ENCODE measurements at places on chromosomes 1 and 21.

- no peak overlapping the region for H3K4me3 ChIP-seq
- H3K27me3 ChIP-seq = peaks cover 7% of the 10 kb centered on the region
- no peak for DNase-seq
- H3K27ac ChIP-seq = no peak overlapping the region
- H3K36me3 ChIP-seq = no peaks in the 10 kb centered on the region
These were observed 2.5 kb downstream of the FCRL2 start for GRCh38 chr1:157774412-157774811.

- peaks cover 31% of the 10 kb centered on the region for H3K36me3 ChIP-seq
- H3K4me3 ChIP-seq = no peak overlapping the region
- H3K27me3 ChIP-seq = no peaks in the 10 kb centered on the region
These were observed 47.6 kb downstream of the MDM4 start for GRCh38 chr1:204563780-204564179.

DNA sequence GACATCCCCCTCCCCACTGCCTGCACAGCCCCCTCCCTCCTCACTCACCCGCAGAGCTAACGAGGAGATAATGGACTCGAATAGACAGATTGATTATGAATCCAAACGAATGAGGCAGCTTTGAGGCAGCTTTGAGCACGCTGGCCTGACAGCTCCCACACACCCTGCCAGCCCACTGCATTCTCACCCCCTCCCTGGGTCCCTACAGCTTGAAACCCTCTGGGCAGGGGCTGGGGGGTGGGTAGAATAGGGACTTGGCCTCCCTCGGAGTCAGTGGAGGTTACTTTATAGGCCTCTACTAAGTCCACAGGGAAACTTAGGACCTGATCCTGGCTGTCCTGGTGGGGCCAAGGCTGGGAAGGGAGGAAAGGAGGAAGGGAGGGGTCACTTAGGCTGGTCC lies 1.9 kb downstream of the NTRK1 start:
- no peak for DNase-seq
- H3K27ac ChIP-seq = peak overlapping the region; percentile 54
- peak overlapping the region; percentile 81 for H3K4me3 ChIP-seq

GRCh38 chr1:55146781-55147180 lies 68.4 kb downstream of the USP24 start:
- H3K36me3 ChIP-seq = peaks cover 30% of the 10 kb centered on the region
- no peak overlapping the region for H3K27ac ChIP-seq
- peaks cover 13% of the 10 kb centered on the region for H3K4me1 ChIP-seq
- no peaks in the 10 kb centered on the region for H3K27me3 ChIP-seq
- no peak for DNase-seq

DNA sequence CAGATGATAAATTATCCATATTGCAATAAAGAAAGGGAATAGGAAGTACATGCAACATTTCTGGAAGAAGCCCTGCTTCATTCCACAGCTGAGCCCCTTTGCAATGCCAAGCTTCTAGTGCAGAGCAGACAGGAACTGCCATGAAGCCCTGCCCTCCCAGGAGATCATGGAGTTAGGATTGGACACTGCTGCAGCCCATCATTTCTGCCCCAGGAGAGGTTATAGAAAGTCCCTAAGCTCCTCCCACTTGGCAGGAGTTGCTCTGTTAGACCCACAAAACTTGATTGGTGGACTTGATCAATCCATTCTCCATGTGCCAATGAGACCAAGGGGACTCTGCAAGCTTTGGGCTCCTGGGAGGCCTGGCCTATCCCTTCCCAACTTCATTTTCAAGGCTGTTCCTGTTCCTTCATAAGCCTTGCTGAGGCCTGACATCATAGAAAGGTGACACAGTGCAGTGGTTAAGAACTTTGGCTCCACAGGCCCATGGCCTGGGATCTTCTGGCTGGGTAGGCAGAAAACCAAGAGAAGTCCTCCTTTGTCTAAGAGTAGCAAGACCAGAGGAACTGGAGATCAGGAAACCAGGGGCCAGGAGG lies 1.3 kb upstream of the LAPTM5 start:
- H3K4me1 ChIP-seq = peaks cover 94% of the 10 kb centered on the region
- H3K27me3 ChIP-seq = no peaks in the 10 kb centered on the region
- DNase-seq = no peak
- peak overlapping the region; percentile 73 for H3K27ac ChIP-seq

DNA sequence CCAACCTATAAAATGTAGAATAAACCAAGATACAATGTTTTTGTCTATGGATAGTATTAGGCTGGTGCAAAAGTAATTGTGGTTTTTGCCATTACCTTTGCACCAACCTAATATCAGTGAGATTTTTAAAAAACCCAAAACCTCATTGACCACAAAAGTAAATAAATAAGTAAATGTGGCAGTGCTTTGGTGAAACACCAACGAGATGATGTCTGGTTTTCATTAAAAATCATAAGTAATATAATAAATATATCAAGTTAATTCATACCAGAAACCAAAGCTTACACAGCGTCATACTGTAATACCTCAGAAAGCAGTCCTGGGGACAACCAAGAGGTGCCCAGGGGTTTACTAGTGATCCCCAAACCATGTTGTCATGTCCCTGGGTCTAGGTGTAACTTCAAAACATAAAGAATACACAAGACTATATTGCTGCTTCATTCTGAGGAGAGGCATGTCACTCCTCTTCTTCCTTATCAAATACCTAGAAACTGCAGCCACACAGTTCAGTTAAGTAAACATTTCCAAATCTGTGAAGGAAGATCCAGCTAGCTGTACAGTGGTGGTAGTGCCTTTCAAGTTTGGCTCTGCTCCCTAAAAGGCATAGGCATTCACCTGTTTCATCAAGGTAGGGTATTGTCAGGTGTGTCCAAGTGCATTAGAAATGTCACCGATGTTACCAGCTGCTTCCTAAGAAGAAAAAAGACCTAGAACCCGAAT lies 51.6 kb upstream of the ZC3H11B start:
- no peak overlapping the region for H3K4me3 ChIP-seq
- peaks cover 6% of the 10 kb centered on the region for H3K4me1 ChIP-seq
- peaks cover 4% of the 10 kb centered on the region for H3K27me3 ChIP-seq
- DNase-seq = no peak
- H3K36me3 ChIP-seq = no peaks in the 10 kb centered on the region

DNA sequence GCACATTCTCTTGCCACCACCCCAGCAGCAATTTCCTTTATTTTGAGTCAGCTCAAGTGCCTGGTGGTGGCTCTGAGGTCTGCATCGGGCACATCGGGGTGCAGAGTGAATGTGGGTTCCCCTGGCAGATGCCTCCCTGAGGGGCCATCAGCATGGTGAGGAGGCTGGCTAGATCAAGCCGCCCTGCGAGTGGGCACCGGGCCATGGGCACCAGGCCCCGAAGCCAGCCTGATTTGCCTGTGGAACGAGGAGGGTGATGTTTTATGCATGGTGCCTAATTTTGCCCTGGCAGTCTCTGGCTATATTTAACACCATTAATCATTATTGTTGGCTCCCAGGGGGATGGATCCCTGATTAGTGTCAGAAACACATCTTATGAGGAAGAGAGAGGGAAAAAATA lies 36.3 kb downstream of the ACTL8 start:
- H3K4me1 ChIP-seq = no peaks in the 10 kb centered on the region
- no peaks in the 10 kb centered on the region for H3K36me3 ChIP-seq
- no peak overlapping the region for H3K27ac ChIP-seq
- no peak overlapping the region for H3K4me3 ChIP-seq
